Gastroesophageal sphincter (tissue), 4 donors: ENCODE measurements at places on chromosomes 16 and 17.

DNA sequence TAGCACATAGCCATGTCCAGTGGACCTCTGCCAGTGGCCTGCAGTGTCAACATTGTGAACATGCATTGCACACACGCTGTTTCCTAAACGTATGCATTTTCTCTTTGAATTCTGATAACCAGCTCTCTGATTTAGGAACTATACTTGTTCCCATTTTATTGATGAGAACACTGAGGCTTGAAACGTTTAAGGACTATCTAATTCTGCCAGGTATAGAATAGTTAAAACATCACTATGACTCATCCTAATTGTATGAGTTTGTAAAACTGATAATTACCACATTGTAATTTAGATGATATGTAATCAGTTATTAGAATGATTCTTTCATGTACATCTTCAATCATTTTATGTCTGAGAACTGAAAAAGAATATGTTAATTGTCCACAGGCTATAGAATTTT, 3.1 kb downstream of the BEAN1 start:
- ATAC-seq, result no peak

- ATAC-seq, result no peak
These were observed 11.4 kb downstream of the TAX1BP3 start for GRCh38 chr17:3656755-3657587.

GRCh38 chr16:27433636-27434035, 31.7 kb downstream of the IL21R start:
- ATAC-seq, result no peak

- ATAC-seq, result no peak
These were observed 25.1 kb upstream of the RMI2 start for GRCh38 chr16:11320170-11320569.
